Renal pelvis (tissue), 12 donors: ENCODE measurements at places on chromosomes 3 and 15. TPM values are rescaled to one million over a fixed set of nuclear protein-coding genes. Genes with fewer than 3 reads are reported as not detected.

The C3orf85 gene
- polyA plus RNA-seq = 18.6 TPM

The POMGNT2 gene
- polyA plus RNA-seq = 26.1 TPM

The ANKUB1 gene
- polyA plus RNA-seq = not detected

The SLC2A2 gene
- 11.0 TPM for polyA plus RNA-seq

The FAM174B gene
- polyA plus RNA-seq = 33.3 TPM

The PLA1A gene
- polyA plus RNA-seq = 8.4 TPM

The CCDC33 gene
- 9.1 TPM for polyA plus RNA-seq

The CLDN1 gene
- 63.3 TPM for polyA plus RNA-seq

The REC114 gene
- polyA plus RNA-seq = 0.55 TPM

- DNase-seq = no peak
These were observed 929 bp upstream of the MTMR10 start for GRCh38 chr15:30992249-30992864.

DNA sequence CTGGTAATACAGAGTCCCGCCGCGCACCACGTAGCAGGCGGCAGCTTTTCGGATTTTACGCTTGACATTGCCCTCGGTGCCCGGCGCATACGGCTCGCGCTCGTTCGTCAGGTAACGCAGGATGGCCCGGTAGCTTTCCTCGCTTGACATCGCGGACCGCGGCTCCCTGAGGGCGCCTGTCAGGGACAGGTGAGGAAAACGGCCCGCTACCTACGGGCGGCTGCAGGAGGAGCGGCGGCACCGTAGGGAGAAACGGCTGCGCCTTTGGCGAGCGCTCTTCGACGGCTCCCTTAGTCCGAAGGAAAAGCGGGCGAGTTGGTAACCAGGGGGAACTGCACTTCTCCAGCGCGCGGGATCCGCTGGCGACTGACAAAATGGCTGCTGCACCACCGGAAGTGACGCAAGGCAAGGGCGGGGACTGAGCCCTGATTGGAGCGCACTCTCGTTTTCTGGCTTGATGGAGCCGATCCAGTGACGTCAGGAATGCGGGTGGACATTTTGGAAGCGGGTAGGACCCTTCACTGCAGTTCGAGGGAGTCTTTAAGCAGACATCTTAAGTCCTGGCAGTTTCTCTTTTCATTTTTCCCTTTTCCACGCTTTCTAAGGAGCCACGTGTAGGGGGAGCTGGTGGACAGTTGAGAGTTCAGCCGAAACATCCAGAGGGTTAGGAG is at the start of gene ZBTB11:
ZBTB11 (minus strand) TSS at position 368 of the 671 bp plus-strand sequence; CDS start at position 150, 218 bp downstream.
- DNase-seq = peak; percentile 100

GRCh38 chr3:128935922-128936321 is 56.5 kb downstream of the ACAD9 start:
- no peak for DNase-seq

- DNase-seq = no peak
These were observed 836.1 kb downstream of the NAALADL2 start for GRCh38 chr3:175695251-175695650.

DNA sequence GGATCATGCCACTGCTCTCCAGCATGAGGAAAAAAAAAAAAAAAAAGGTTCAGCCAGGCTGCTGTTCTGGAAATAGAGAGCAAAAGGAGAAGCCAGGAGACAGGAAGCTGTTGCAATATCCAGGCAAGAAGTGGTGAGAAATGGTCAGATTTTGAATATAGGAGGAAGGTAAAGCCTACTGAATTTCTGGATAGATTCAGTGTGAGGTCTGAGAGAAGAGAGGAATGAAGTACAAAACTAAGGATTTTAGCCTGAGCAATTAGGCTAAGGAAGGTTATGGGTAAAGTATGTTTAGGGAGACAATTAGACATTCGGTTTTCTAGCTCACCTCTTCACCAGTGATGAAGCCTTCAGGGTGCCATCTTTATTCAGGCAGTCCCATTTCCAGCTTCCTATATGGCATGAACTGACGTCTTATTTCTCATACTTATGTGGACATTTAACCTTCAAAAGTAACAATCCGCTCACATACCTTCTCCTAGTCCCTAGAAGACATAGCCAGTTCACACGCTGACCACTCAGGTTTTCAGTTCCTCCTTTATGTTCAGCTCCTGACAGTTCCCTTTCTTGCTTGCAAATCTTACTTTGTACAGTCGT is 57.2 kb downstream of the KIF9 start:
- no peak for DNase-seq

- DNase-seq = no peak
These were observed 134.4 kb downstream of the FBLN2 start for GRCh38 chr3:13683288-13683687.

DNA sequence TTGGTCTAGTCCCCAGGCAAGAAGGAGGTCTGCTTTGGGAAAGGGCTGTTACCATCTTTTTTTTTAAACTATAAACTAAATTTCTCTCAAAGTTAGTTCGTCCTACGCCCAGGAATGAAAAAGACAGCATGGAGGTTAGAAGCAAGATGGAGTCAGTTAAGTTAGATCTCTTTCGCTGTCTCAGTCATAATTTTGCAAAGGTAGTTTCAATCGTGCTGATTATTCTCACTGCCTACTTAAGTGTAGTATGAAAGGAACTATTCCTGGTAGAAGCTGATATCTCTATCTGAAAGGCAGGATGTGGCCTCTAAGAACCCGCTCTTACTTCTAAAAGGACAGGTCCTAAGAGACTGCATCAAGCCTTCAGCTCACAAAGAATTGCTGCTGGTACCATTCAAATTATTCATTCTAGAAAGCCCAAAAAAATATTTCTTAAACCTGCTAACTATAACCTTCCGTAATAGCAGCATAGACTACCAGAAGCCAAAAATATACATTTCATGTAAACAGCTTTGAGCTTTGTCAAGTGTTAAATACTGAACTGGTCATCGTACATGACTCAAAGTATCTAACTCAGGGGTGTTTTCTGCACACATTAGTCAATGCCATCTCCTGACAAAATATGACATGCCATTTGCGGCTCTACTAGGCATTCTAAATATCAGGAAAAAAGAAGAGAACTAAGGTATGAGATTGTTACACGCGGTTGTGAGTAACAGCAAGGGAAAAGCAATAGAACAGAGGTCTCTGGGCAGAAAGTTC is 96.0 kb upstream of the CCDC80 start:
- no peak for DNase-seq

DNA sequence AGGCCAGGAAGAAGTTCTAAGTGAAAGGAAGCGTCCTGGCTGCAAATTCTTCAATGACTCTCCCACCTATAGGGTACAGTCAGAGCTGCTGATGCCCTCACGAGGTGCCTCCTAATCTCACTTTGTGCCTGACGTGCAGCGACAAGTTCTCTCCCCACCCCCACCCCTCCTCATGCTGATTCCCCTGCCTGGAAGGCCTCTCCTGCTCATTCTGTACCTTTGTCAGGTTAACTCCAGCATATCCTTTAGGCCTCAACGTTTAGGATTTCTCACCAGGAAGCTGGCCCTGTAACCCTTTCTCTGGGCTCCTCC is 25.0 kb downstream of the SLC12A8 start:
- no peak for DNase-seq

GRCh38 chr3:128083396-128083795 is 31.2 kb downstream of the SEC61A1 start:
- no peak for DNase-seq

DNA sequence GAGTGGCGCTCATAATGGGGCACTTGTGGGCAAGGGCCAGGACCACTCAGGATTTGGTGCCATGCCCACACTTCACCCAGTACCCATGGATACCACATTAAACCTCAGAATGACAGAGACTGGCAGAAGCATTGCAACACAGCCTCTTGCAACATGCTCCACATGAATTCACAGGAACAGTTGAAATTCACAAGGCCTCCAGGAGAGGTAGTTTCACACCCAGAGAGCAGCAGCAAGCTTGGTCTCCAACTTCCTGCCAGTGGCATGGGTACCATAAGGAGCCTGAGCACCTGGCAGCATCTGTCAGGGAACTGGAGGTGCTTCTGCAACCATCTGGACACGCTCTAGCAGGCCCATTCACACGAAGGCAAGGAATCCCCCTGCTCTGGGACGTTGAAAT is 101.0 kb downstream of the OSBPL10 start:
- no peak for DNase-seq

DNA sequence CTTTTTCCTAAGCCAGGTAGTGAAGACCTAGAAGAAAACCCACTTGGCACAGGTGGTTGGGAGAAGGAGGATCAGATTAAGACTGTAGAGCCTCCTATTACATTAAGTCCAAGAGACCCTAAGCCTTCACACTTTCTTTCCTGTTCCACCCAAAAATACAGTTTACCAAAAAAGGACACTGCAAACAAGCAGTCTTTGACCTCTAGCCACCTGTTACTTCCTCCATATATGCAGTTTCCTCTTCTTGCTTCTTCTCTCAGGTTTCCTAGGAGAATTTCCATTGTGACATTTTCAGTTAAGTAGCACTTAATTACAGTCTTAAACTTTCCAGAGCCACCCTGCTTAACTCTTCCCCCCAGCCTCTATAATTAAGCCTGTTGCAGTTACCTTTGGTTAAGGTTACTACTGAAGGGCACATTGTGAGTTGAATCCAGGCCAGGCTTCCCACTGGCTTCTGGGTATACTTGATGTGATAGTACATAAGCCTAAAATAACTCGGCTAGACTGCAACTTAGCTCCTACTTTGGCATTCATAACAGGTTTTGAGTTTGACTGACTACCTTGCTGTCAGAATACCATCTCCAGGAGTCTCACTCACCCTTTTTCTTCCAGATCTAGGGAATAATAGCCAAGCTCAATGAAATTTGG is 114.2 kb upstream of the UMPS start:
- no peak for DNase-seq

- DNase-seq = no peak
These were observed 22.9 kb downstream of the DNAAF4 start for GRCh38 chr15:55484917-55485672.

GRCh38 chr3:57770009-57770827 is 14.1 kb downstream of the SLMAP start:
- DNase-seq = no peak

GRCh38 chr3:37228749-37229148 is 54.4 kb upstream of the LRRFIP2 start:
- DNase-seq = no peak

- DNase-seq = no peak
These were observed 42.7 kb upstream of the GAP43 start for GRCh38 chr3:115580566-115580965.

- no peak for DNase-seq
These were observed 725.9 kb downstream of the TUSC7 start for GRCh38 chr3:117435506-117435905.

GRCh38 chr3:12734960-12735359 is 24.1 kb downstream of the TMEM40 start:
- DNase-seq = no peak

DNA sequence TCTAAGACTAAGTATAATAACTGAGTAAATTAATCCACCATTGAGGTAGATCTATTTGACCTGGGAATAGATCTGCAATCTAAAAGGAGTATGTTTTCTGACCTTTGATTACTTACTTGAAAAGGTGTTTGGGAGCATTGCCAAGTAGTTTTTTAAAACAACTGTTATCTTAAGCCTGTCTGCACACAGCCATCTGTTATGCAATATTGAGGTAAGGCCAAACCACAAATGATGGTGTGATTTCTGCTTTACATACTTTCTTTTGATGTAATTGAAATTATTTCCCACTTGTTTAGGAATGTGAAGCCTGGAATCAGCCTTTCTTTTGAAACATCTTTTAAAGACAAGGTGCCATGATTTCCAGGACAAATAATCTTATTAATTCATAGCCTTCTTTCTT is 274.0 kb downstream of the BBX start:
- no peak for DNase-seq

GRCh38 chr15:56942118-56942517 is 23.7 kb downstream of the TCF12 start:
- DNase-seq = no peak
